ENCODE measurements at places on chromosomes 3 and 15.

DNA sequence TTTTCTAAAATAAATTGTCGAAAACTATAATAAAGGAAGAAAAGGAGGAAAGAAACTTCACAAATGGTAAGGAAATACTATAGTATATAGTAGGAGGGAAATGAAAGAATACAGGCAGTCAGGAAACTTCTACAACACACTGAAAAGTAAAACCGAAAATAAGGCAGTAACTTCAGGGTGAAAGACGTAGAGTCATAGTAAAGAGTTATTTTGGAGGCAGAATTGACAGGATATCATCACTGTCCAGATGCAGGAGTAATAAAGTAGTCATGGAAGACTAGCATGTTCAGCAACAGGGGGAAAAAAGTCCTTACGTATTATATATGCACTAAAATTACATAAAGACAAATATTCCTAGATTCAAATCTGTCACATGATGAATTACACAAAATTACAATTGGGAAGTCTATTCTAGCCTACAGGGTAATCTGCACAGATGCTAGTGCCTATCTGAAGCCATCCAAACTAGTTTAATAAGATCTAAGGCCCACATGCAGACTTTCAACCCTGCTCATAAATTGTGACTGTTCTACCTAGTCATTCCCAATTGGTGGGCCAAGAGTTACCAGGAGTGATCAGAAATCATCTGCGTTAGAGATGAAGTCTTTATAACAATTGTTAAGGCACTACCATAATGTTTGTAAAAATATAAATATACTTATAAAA lies 14.0 kb downstream of the VPS13C start:
- no peak for DNase-seq

- no peak for DNase-seq
Observed at GRCh38 chr3:141203866-141204265, 27.8 kb upstream of the PXYLP1 start.

GRCh38 chr3:69462022-69462825 lies 76.3 kb upstream of the FRMD4B start:
- DNase-seq, result no peak

DNA sequence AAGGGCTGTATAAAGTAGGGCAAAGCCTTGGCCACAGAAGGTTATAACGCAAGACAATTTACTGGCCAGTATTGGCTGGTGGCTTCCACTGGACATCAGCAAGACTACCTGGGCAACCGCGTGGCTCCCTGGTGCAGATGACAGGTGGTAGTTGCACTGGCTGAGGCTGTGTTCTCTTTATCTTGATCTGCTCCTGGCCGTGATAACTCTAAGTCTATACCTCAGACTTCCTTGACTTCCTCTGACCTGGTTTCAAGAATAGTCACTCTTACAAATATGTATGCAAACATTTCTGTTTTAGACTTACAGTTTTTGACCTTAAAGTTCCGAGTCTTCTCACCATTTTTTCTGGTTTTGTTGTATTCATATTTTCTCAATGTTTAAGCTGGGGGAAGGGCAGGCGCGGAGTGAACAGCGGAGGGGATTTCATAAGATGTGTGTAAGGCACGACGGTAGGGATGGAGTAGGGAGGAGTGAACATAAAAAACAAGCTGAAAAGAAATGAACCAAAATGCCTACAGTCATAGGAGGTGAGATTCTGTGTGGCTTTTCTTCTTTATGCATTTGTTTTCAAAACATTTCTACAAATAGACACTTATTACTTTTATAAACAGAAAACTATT lies 15.2 kb upstream of the TMEM212 start:
- DNase-seq, result no peak

DNA sequence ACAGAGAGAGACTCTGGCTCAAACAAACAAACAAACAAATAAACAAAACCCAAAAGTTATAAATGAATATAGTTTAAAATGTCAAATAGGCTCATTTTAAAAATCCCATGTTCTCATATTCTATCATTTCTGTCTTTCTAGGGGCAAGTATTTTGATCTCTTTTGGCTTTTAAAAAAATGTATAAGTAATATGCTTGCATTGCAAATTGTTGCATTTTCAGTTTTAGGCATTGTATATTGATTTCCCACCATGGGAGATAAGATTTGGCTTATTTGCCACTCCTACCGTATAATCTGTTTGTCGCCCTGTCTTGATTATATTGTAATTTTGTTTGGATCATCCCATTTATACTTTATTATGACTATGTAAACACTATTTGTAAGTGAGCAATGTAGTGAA lies 70.6 kb downstream of the PIAS1 start:
- no peak for DNase-seq

GRCh38 chr15:69648212-69648611 lies 195.6 kb downstream of the RPLP1 start:
- DNase-seq, result no peak

DNA sequence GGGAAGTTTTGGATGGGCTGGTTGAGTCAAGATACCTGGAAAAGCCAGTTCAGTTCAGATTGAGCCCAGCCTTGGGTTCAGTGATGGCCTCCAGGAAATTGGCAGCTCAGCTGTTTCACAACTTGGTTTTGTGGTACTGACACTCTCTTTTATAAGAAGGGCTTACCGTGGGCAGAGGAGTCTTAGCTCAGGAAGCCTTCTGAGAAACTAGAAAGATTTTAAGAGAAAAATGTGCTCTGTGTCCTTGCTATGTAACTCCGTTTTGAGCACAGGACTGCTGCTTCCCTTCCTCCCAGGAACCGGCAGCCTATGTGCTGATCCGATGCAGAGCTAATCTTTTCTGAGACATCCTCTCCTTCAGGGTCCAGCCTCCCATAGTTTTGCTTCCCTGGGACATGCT lies 46.6 kb upstream of the RASGRP1 start:
- DNase-seq, result no peak

DNA sequence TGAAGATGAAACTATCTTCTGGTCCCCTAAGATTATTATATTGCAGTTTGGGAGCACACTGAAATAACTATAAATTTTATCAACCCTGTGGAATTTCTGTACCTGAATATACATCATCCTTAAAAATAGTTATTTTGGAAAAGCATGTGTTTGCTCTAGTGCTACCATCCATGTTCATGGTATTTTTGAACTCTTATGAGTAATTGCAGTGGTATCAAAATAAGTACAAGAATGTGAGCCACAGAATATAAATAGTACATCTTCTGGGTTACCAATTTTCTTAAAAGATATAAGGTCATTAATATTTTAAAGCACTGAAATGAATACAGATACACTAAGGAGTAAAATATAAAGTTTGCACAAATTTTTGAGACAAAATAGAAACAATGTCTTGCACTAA lies 206.5 kb downstream of the CBLB start:
- DNase-seq, result no peak

GRCh38 chr15:92831655-92832328 lies 68.3 kb upstream of the CHD2 start:
- peak; percentile 75 for DNase-seq

DNA sequence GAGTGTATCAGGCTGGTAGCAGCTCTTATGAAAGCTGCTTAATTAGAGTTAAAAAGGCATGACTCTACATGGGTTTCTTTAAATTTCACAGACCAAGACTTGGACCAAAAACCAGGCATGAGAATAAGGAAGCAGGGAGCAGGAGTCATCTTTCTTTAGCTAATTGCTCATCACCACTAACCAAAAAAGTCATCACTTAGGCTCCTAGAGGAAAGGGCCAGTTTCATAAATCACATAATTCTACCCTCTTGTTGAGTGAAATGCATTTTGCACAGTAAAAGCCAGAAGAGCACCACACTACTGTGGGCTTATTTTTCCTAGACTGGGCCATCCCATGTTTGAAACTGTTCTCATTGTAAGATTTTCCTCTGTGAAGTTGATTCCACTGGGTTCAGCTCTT lies 175.6 kb downstream of the GREM1 start:
- DNase-seq, result no peak

GRCh38 chr3:159828542-159828943 lies 160.1 kb upstream of the IL12A start:
- no peak for DNase-seq

DNA sequence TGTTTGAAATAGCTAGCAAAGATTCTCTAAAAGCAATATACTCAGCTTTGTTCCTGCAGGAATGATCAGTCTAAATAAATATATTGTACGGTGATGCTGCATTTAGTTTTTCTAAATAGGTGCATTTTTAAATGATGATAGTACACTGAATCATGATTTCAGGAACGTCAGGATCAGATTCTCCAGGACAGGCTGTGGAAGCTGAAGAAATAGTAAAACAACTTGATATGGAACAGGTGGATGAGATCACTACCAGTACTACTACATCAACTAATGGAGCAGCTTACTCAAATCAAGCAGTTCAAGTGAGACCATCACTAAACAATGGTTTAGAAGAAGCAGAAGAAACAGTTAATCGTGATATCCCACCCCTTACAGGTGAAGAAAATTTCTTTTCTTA lies 46.3 kb upstream of the EIF3J start:
- no peak for DNase-seq

DNA sequence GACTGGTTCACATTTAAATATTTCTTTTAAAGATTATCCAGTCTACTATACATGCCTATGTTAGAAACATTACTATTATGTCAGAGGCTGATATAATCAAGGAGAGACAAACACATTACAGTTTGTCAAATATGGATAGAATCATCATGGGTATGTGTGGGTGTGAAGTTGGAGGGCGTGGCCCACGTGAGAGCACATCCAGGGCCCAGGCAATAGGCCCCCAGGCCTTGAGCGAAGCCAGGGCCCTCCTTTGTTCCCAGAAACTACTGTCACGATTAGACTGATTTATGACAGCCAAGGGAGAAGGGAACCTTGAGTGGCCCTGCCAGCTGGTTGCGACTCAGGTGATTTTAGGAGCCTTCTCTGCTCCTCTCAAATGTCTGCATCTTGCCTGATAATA lies 26.9 kb upstream of the LDHAL6B start:
- no peak for DNase-seq

DNA sequence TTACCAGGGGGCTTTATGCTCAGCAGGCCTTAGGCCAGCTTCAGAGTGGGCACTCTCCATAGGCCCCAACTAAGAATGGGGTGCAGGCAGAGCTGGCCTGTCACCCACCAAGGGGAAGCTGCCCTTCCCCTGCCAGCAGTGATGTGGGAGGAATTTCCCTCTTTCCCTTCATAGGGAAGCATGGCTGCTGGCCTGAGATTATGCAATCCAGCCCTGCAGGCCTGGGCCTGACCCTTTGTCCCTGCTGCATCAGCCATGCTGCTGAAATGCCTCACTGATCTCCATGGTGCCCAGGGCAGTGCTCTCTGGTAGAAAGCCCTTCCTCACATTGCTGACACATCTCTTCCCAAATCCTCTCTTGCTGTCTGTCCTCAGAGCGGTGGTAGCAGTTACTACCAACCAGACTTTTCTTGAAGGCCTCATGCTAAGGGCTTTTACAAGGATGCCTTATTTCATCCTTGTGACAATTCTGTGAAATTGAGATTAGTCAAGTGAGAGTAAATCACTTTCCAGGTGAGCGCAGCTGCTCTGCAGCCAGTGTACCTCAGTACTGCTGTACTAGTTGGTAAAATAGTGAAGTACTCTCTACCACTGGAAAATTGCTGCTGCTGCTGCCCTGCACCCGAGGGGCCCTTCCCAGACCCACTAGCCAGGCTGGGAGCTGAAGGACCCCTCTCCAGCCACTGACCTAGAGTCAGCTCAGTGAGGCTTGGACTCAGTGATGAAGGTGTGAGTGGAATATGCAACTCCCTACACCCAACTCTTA lies 33.8 kb downstream of the MRAS start:
- DNase-seq, result no peak

DNA sequence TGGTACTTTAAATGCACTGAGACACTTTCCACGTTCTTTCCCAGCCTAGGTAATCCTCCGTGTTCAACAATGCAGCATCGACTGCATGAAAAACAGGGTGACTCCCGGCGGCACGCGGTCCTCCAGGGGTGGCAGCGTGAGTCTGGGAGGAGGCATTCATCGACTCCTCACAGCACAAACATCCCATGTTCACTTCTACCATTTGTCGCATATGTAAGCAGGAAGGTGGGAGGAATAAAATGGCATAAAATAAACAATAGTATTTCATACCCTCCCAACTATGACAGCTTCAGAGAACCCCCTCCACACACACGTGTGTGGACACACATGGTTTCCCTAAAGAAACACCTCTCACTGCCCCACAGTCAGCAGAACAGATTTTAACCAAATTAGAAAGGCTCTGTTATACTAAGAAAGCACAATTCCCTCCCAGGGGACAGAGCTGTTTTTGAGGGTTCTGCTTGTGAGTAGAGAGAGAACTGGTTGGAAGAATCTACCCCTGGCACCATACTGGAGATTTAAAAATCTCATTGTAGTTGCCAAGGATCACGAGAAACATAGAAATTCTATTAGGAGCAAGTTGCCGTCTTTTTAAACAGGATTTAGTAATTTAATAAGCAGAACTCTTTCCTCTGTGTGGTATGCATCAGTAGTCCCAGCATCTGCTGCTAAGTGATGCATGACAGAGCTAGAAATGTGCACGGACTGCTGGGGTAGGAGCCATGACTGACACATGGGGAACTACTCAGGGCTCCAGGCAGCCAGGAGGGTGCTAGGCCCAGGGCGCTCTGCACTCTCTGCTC lies 6.0 kb downstream of the FAM43A start:
- DNase-seq, result no peak

GRCh38 chr3:19070325-19070724 lies 78.0 kb upstream of the KCNH8 start:
- DNase-seq, result no peak

DNA sequence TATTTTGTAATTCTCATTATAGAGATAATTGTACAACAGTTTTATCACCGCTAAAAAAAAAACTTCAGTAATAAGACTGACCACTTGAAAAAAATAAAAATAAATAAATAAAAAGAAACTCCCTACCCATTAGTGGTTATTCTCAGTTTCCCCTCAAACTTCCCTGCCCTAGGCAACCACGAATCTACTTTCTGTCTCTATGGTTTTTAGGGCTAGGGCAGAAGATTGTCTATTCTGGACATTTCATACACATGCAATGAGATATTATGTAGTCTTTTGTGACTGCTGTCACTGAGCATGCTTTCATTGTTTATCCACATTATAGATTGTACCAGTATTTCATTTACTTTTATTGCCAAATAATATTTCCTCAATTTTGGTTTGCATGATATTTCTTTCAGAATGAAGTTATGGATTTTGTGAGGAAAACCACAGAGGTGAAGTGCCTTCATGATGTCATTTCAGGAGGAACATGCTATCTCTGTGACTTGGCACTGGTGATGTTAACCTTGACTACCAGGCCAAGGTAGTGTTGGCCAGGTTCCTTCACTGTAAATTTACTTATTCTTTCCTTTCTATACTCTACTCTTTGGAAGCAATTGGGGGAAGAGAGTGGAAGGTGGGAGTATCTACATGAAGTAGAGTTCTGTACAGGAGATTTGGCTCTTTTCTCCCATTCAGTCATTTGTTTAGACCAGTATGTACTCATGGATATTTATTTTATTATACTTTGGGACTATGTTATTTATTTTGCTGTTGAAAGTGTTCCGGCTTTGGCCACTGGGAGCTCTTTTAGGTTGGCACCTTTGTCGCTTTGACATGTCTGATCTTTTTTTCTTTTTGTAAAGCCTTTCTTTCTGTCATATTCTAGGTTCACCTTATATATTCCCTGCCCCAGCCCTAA lies 86.3 kb downstream of the GMPS start:
- DNase-seq, result no peak

DNA sequence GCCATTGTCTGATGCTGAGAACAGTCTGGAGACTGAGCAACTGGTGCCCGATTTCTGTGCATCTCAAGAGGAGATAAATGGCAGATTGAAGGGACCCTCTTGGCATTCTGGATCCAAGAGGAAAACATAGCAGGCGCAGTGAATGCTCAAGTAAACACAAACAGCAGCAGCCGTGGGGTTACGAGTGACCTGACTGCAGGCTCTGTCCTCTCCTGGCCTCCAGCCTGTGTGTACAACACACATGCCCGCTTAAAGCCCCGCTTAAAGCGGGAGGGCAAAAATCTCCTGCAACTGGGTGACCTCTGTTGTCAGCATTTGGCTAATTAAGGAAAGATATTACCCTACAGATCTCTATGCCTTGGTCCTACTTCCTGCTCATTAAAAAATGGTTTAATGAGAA lies 120.5 kb downstream of the GREM1 start:
- no peak for DNase-seq
